ENCODE measurements at places on chromosomes 1 and 21. TPM values are rescaled to one million over a fixed set of nuclear protein-coding genes. Genes with fewer than 3 reads are reported as not detected.

OLFML2B gene
- total RNA-seq: not detected

SYPL2 gene
- total RNA-seq: not detected

NRDC gene
- 143 TPM for total RNA-seq

ZBTB8B gene
- not detected for total RNA-seq

SLFNL1 gene
- 0.30 TPM for total RNA-seq

LCE1D gene
- total RNA-seq: not detected

ZNF648 gene
- total RNA-seq: not detected

CDC20 gene
- total RNA-seq: 1.2 TPM

AGBL4 gene
- 0.47 TPM for total RNA-seq

TLR5 gene
- 0.84 TPM for total RNA-seq

KRTAP19-2 gene
- not detected for total RNA-seq

IFFO2 gene
- 101 TPM for total RNA-seq
